NCI-H1694 (cell line): ENCODE measurements at places on chromosomes 12 and 14.

GRCh38 chr14:90546767-90547166 is 149.9 kb downstream of the CALM1 start:
- DNase-seq: no peak

- DNase-seq: no peak
Observed at GRCh38 chr14:65169351-65169750, 67.0 kb upstream of the MAX start.

DNA sequence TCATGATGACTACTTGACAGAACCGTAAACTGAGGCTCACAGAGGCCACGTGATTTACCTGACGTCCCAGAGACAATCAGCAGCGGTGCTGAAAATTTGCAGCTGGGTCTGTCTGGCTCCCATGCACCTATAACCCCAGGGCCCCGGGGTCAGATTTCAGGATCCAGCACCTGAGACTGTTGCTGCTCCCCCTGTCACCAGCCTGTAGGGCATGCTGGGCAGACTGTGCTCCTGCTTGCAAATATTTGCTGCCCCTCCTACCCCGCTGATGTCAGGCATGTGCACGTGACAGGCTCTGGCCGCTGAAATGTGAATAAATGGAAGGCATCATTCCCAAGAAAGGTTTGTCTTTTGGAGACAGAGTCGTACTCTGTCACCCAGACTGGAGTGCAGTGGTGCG is 6.0 kb downstream of the MMAB start:
- no peak for DNase-seq

DNA sequence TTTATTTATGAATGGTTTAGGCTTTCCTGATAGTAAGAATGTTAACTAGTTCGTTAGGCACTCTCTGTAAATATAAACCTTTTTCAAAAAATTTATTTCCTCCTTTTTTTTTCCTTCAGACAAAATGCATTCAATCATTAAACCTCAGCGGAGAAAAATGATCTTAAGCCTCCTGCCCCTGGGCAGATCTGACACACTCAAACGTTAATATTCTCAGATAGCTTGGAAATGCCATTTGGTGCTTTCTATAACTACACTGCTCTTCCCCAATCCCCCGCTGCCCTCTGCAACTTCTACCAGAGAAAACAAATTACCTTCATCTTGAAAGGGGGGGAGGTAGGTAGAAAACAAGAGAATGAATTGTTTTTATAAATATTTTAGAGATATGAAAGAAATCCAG is 521.2 kb downstream of the MED13L start:
- DNase-seq: no peak

GRCh38 chr12:109995361-109995685 is 845 bp downstream of the GIT2 start:
- no peak for DNase-seq
